Eye (tissue), 1 donor: ENCODE measurements at places on chromosomes 16 and 17.
A peak's percentile ranks its signal among the peaks of the same experiment; 100 is the strongest.

DNA sequence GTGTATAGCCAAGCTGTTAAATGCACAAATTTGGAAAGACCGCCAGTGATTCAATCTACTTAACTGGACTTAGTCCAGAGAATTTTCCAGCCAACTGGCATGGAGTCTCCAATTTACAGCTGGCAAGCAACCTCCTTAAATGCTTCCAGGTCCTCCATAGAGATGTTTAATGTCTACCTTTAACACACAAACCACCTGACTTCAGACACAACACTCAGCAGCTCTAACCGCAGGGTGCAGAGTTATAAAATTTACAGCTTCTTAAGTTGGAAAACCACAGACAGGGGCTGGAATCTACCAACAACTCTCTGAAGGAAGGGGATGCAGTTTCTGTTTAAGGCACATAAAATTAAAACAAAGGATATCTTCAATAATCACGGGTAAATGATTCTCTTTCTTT, 106.9 kb downstream of the SYCE1L start:
- no peak for DNase-seq

- DNase-seq: no peak
Measured at GRCh38 chr16:86222547-86222946, 287.8 kb upstream of the FOXF1 start.

- DNase-seq: no peak
Measured at GRCh38 chr16:52383640-52384292, 163.2 kb downstream of the TOX3 start.

GRCh38 chr16:77408607-77409006, 26.2 kb downstream of the ADAMTS18 start:
- DNase-seq: no peak

GRCh38 chr17:63497708-63498483, 21.0 kb downstream of the ACE start:
- no peak for DNase-seq

DNA sequence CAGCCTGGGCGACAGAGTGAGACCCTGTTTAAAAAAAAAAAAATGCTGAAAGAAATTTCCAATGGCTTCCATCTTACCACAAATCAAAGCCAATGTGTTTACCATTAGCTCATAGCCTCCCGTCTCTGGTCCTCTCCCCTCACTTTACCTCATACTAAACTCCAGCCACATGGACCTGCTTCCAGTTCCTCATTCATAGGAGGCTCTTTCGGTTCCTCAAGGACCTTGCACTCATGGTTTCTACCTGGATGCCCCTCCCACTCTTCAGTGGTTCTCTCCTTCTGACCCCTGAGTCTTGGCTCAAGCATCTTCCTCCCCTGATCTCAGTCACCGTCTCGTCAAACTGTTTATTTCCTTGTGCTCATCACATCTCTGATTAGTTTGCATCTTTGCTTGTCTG, 3.8 kb upstream of the DEF8 start:
- DNase-seq: no peak

- DNase-seq: no peak
Measured at GRCh38 chr17:79890706-79891105, 51.5 kb upstream of the CBX4 start.

GRCh38 chr16:81515721-81516120, 71.1 kb downstream of the CMIP start:
- no peak for DNase-seq

DNA sequence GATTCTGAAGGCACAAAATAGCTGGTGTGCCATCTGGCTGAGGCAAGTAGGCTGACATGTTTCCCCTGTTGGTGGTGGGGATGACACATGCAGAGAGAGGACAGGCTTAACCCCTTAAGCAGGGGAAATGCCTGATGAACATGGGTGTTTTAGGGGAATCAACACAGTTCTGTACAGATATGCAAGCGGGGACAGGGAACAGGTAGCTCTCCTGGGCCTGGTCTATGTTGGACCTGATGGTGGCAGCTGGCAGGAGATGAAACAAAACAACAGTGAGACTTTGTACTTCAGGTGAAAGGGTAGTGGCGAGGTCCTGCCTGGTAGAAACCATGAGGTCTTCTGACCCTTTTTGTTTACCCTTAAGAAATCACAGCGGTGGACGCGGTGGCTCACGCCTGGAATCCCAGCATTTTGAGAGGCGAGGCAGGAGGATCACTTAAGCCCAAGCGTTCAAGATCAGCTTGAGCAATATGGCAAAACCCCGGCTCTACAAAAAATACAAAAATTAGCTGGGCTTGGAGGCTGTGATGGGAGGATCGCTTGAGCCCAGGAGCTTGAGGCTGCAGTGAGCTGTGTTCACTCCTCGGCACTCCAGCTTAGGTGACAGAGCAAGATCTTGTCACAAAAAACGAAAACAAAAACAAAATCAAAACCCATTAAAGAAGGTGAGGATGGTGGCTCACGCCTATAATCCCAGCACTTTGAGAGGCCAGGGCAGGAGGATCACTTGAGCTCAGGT, 10.5 kb downstream of the OR1F1 start:
- DNase-seq: no peak

GRCh38 chr17:42673885-42674754, 2.7 kb downstream of the PLEKHH3 start:
- peak; percentile 47 for DNase-seq

DNA sequence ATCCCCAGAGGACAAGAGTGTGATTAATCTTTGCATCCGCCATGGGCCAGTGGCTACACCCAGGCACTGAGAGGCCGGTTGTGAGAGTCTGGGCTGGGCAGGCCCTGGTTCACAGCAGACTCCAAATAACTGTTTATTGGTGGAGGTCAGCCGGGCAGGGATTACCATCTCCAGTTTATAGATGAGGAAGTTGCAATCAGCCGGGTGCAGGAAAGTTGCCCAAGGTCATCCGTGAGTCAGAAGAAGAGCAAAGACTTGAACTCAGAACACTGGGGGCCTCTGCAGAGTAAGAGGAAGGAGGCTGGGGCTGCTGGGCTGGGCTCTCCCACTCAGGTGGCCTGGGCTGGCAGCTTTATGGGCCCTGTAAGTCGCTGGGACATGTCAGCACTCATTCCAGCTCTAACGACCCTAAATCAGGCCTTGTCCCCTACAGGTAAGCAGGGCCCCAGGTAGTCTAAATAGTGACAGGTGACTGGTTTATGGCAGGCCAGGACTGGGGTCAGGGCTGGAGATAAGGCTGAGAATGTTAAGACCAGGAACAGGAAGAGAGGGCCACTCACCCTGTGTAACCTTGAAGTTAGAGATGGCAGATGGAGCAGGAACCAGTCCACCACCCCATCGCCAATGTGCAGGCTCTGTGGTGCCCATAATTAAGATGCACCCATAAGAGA, 2.1 kb upstream of the CA4 start:
- no peak for DNase-seq

DNA sequence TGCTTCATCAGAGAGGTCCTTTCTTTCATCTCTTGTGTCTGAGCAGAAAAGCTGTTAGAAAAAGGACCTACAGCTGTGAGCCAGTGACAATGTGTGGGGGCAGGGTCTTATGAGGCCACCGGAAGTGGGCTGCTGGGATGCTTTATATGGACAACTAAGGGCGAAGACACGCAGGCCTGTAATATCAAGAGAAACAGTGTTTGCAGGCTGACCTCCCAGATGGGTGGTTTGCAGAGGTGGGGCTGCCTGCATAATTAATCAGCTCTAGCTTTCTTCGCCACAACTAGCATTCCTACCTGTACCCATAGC, 30.4 kb upstream of the SALL1 start:
- DNase-seq: peak; percentile 26

GRCh38 chr17:21191698-21192097, 22.3 kb downstream of the TMEM11 start:
- no peak for DNase-seq

- DNase-seq: no peak
Measured at GRCh38 chr17:56290101-56290801, 137.0 kb downstream of the ANKFN1 start.

GRCh38 chr17:3843935-3844516, 2.0 kb downstream of the NCBP3 start:
- no peak for DNase-seq

- peak; percentile 69 for DNase-seq
Measured at GRCh38 chr16:12097523-12098428, 121.2 kb downstream of the SNX29 start.

DNA sequence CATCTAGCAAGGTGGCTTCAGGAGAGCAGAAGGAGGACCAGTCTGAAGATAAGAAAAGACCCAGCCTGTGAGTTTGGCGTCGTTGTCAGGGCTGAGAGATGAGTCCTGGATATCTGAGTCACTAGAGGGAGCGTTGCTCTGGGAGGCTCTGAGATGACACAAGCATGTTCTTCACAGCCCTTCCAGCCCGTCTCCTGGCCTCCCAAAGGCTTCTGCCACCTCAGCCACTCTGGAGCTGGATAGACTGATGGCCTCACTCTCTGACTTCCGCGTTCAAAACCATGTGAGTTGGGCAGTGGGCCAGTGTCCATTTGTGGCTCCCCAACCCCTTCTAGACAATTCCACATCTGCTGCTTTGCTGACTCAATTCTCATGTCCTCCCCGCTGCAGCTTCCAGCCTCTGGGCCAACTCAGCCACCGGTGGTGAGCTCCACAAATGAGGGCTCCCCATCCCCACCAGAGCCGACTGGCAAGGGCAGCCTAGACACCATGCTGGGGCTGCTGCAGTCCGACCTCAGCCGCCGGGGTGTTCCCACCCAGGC, 2.3 kb downstream of the TGFB1I1 start:
- DNase-seq: no peak

GRCh38 chr17:6556121-6557039, at the start of gene PITPNM3:
PITPNM3 (minus strand) TSS chr17:6556555; CDS start chr17:6556406, 149 bp downstream.
- peak; percentile 59 for DNase-seq

GRCh38 chr17:50129728-50130558, at the start of gene SAMD14:
SAMD14 (minus strand) TSS chr17:50130160; CDS start chr17:50124959, 5,201 bp downstream.
- peak; percentile 90 for DNase-seq

- DNase-seq: peak; percentile 91
Measured at GRCh38 chr17:2282297-2282873, 21.2 kb downstream of the SMG6 start.
